ENCODE measurements at places on chromosomes 12 and 14.

DNA sequence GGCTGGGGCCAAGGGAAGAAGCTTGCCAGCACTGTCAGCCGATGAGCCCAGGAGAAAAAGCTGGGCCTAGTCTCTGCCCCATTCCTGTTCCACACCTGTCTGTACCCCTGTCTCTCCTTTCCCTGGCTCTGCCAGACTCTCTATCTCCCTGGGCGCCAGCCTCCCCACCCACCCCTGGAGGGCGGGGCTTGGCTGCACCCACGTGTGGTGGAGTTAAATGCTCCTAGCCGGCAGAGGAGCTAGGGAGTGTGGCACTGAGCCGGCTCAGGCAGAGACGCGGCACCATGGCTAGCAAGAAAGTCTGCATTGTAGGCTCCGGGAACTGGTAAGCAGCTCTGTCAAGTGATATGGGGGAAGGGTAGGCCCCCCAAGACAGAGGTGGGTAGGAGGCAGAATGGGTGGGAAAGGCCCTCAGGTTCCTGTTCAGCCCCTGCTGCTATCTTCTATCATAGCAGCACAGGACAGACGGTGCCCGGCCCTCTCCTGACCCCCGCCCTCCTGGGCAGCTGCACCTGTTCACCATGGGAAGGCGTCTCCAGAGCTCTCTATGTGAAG is at the start of gene GPD1:
TSS of gene GPD1 (plus strand) at position 242 of the 555 bp plus-strand sequence. CDS start at position 285, 43 bp downstream.
- no peak for DNase-seq

GRCh38 chr12:119621878-119622277 is 28.3 kb downstream of the TMEM233 start:
- no peak for DNase-seq

GRCh38 chr12:57299514-57300016 is 48.6 kb upstream of the STAC3 start:
- no peak for DNase-seq

DNA sequence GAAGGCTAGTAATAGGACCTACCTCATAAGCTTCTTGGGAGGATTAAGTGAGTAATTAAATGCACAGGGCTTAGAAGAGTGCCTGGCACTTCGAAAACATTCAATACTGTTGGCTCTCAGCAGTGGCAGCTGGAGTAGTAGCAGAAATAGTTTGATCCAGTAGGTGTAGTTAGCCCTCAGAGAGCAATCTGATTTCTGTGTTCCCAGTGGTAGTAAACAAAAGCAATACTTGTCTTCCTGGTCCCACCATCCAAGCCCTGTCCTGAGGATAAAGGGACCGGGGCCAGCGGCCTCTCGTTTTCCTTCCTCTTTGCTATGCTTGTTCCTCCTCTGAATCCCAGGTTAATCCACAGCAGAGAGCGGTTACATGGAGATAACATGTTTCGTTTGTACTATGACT is 131.6 kb downstream of the SAMD4A start:
- no peak for DNase-seq

Measured in HS-5 (cell line).